ENCODE measurements at places on chromosomes 5 and 9. TPM values are rescaled to one million over a fixed set of nuclear protein-coding genes. Genes with fewer than 3 reads are reported as not detected.

DNA sequence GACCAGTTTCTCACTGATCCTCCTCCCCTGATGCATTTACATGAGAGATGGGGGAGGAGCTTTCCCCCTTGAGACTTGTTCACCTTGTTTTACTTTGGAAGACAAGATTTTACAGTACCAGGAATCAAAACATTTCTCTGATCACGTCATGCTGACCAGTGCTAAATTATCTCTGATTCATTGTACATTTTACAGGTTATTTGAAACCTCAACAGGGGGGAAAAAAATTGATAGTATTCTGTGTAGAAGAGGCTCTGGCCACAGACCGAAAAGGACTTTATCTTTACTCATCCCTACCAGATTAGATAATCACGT lies 133.9 kb downstream of the GRIA1 start:
- no peaks in the 10 kb centered on the region for H3K27me3 ChIP-seq
- no peak for DNase-seq
- H3K4me3 ChIP-seq, result no peak overlapping the region
- H3K4me1 ChIP-seq, result no peaks in the 10 kb centered on the region

GRCh38 chr5:131371835-131372234 lies 108.0 kb downstream of the CDC42SE2 start:
- no peaks in the 10 kb centered on the region for H3K27me3 ChIP-seq
- no peak overlapping the region for H3K4me3 ChIP-seq
- H3K36me3 ChIP-seq, result no peaks in the 10 kb centered on the region
- no peak for DNase-seq

- DNase-seq, result no peak
- peak overlapping the region; percentile 94 for H3K27ac ChIP-seq
- peaks cover 33% of the 10 kb centered on the region for H3K4me1 ChIP-seq
- H3K4me3 ChIP-seq, result peak overlapping the region; percentile 84
Measured at GRCh38 chr9:34647084-34647403, 569 bp downstream of the GALT start.

DNA sequence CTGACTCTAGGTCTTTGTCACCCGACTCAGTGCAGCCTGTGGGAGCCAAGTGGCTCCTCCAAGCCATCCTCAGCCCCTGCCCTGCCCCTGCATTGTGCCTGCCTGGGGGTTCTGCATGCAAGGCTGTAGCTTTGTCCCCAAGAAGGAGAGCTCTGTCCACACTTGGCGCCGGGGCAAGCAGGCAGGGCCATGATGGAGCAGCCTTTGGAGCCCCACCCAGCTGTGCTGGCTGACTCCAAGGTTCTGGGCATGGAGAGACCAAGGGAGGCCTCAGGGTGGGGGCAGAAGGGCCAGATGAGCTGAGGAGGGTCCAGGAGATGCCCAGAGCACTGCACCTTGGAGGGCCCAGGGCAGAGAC lies 226.2 kb downstream of the CACNA1B start:
- H3K27me3 ChIP-seq, result no peaks in the 10 kb centered on the region
- H3K4me1 ChIP-seq, result peaks cover 16% of the 10 kb centered on the region
- H3K36me3 ChIP-seq, result no peaks in the 10 kb centered on the region

- H3K4me3 ChIP-seq, result no peak overlapping the region
- peaks cover 2% of the 10 kb centered on the region for H3K27me3 ChIP-seq
- peaks cover 4% of the 10 kb centered on the region for H3K36me3 ChIP-seq
- H3K27ac ChIP-seq, result no peak overlapping the region
Measured at GRCh38 chr9:97592126-97592525, 41.0 kb downstream of the TSTD2 start.

DNA sequence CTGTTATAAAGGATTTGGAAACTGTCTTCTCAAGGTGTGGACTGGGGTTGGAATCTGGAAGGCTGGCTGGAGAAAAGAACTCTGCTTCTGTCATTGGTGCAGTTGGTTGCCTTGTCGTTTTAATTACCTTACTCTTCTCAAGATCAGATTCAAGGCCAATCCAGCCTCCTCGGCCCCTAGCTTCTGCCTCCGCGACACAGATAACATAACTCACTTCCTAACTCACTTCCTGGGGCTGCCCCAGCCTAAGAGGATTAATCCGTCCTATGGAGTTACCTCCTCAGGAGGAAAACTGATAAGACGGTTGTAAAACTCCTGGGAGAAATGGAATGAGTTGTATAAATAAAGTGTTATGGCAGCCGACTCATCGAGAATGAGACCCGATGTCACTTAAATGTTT lies 389.1 kb upstream of the WWC1 start:
- H3K4me3 ChIP-seq, result no peak overlapping the region
- no peak for DNase-seq
- H3K36me3 ChIP-seq, result no peaks in the 10 kb centered on the region
- no peaks in the 10 kb centered on the region for H3K4me1 ChIP-seq
- H3K27ac ChIP-seq, result no peak overlapping the region

GRCh38 chr5:93607367-93608258 lies 24.6 kb downstream of the NR2F1 start:
- DNase-seq, result peak; percentile 77
- H3K27me3 ChIP-seq, result peaks cover 68% of the 10 kb centered on the region
- no peak overlapping the region for H3K27ac ChIP-seq
- H3K4me1 ChIP-seq, result peaks cover 11% of the 10 kb centered on the region
- H3K36me3 ChIP-seq, result no peaks in the 10 kb centered on the region

- H3K36me3 ChIP-seq, result no peaks in the 10 kb centered on the region
- H3K4me3 ChIP-seq, result no peak overlapping the region
- no peak overlapping the region for H3K27ac ChIP-seq
Measured at GRCh38 chr5:132024117-132024435, 12.6 kb upstream of the ACSL6 start.

SLC27A6 gene
- total RNA-seq, result 1.0 TPM

LMX1B gene
- 1.0 TPM for total RNA-seq

ZNF474 gene
- 0.66 TPM for total RNA-seq

IFNB1 gene
- total RNA-seq, result not detected
